ENCODE measurements at places on chromosomes 2 and 18.

- DNase-seq: no peak
These were observed 1110.6 kb upstream of the ACVR2A start for GRCh38 chr2:146734042-146734820.

DNA sequence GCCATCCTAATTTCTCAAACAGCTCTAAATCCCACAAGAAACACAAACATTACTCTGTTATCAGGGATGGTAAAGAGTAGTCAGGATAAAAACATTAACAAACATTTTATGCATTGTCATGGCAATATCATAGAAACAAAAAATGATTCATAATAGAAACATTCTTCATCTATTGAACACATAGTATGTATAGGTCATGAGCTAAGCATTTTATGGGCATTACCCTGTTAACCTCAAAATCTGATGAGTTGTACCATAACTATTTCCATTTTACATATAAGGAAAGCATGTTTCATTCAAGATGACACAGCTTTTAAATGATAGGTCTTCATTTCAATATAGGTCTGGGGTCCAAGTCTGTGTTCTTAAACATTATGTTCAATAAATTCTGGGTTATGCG, 344.9 kb downstream of the RND3 start:
- no peak for DNase-seq

DNA sequence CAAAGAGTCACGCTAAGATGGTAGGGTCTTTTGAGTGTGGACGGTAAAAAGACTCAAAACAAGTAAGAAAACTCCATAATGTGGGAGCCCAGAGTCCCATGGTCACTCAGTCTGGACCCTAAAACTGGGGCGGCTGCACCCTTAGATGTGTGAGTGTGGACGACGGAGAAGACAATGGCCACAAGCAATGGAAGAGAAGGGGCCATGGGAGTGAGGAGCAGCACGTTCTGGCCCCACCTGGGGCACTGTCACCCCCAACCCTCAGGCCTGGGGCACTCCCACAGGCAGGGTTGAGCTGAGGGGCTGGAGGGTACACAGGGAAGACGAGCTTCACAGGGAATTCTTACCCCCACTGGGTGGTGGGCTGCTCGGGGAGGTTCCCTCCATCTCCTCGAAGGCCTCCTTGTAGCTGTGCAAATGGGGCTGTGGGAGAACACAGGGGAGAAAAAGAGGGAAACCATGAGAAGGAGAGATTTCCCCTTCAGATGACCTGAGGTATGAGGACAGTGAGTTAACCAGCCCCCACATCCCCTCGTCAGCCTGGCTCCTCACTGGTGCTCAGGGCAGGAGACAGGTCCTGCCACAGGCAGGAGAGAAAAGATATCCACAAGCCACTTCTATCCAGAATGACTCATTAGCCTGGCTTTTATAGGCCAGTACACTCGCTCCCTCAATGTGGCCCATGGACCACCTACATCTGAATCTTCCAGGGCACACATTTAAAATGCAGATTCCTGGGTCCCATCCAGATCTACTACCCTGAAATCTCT, 167.9 kb downstream of the TNS1 start:
- DNase-seq: no peak

DNA sequence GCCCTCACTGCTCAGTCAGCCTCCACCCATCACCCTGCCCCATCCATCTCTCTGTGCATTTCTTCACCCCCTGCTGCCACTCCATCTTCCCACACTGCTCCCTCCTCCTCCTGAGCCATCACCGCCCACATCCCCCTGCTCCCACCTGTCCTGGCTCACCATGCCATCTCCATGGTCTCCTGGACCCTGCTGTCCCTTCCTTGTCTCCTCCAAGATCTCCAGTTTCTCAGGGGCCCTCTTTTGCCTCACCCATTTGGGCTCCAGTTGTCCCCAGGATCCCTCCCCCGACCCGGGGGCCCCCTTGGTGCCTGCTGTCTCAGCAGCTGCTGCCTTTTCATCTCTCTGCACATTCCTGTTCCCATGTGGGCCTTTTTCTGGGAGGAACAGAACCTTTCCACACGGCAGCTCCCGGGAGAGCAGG, 10.6 kb downstream of the SPEG start:
- no peak for DNase-seq

GRCh38 chr2:85377083-85377482, 22.5 kb downstream of the ELMOD3 start:
- no peak for DNase-seq

DNA sequence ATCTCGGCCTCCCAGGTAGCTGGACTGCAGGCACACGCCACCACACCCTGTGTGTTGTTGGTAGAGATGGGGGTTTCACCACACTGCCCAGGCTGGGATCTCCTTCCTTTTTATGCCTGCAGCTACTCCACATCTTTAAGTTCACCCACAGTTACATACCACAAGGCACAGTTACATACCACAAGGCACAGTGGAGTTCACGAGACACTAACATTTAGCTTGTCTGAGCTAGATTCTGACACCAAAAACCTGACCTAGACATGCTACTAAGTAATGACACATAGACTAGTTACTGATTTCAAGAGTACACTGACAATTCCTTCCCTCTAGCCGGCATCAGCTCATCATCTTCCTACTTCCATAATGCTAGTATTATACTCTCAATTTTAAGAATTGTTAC, 4.3 kb downstream of the POLR2D start:
- DNase-seq: no peak

- DNase-seq: no peak
These were observed 239.9 kb downstream of the KLHL29 start for GRCh38 chr2:23624915-23625314.

DNA sequence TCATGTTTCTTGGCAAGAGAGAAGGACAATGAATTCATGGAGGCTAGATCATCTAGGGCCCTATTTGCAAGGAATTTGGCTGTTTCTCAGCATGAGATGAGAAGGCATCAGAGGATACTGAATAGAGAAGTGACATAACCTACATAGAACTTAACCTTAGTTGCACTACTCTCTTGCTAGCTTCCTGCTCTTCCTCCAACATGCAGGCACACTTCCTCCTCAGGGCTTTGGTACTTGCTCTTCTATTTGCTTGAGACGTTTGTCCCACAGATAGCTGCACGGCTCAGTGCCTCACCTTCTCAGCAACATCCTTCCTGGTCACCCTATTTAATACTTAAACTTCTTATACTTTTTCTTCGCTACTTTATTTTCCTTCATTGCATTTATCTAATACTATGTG, 20.0 kb upstream of the LANCL1 start:
- DNase-seq: no peak

GRCh38 chr2:119508756-119509155, 15.5 kb downstream of the SCTR start:
- DNase-seq: no peak

- DNase-seq: no peak
These were observed 43.2 kb upstream of the YWHAQ start for GRCh38 chr2:9673914-9674481.

- no peak for DNase-seq
These were observed 74.8 kb downstream of the CDK15 start for GRCh38 chr2:201880993-201881611.
